NCI-H2029 (cell line): ENCODE measurements at places on chromosomes 13 and 19.

GRCh38 chr13:83219832-83220231 lies 662.4 kb downstream of the SLITRK1 start:
- no peak for DNase-seq

DNA sequence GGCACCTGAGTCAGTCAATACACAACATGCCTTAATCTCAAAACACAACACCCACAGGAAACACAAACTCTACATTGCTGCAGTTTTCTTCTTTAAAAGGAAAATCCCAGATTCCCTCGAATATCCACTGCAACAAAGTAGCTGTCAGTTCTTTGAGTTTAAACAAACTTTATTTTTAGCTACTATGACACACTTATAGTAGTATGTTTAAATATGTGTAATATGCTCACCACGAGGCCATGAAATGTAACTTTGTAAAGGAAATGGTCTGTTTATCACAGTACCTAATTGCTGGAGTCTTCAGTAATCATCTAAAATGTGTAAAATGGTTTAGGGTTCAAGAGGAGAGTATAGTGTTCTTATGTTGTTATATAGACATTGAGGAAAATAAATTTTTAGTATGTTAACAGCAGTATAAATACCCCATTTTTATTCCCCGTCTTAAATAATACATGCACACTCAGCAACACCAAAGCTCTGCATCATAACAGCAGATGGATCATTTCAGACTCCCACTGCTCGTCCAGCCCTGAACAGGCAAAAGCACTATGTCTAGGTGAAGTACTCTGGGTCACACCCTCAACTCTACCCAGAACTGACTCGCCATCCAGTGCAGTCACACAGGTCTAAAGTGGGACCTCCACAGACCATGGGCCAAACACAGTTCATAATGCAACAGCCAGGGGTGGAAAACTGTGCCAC lies 20.6 kb downstream of the TUBGCP3 start:
- no peak for DNase-seq

DNA sequence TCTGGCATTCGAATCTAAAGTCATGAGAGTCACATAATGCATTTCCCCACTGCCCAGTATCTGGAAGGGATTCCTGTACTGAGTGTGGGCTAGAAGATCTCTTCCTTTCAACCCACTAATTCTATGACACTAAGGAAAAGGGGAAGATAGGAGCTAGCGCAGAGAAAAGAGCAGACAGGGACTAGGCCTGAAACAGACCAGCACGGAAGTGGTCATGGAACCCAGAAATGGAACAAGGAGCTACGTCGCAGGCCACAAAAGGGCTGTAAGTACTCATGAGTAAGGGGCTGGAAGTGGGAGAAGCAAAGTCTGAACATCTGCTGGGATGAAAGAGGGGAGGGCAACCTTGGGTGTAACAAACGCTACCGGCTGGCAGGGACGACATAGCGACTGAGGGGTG lies 8.6 kb downstream of the ABCC4 start:
- no peak for DNase-seq

- peak; percentile 48 for DNase-seq
Measured at GRCh38 chr19:16888629-16889365, at the start of gene F2RL3. TSS of gene F2RL3 (plus strand) at chr19:16888999. CDS start at chr19:16889190, 191 bp downstream.

- DNase-seq = no peak
Measured at GRCh38 chr19:1366296-1366695, 17.4 kb upstream of the NDUFS7 start.

DNA sequence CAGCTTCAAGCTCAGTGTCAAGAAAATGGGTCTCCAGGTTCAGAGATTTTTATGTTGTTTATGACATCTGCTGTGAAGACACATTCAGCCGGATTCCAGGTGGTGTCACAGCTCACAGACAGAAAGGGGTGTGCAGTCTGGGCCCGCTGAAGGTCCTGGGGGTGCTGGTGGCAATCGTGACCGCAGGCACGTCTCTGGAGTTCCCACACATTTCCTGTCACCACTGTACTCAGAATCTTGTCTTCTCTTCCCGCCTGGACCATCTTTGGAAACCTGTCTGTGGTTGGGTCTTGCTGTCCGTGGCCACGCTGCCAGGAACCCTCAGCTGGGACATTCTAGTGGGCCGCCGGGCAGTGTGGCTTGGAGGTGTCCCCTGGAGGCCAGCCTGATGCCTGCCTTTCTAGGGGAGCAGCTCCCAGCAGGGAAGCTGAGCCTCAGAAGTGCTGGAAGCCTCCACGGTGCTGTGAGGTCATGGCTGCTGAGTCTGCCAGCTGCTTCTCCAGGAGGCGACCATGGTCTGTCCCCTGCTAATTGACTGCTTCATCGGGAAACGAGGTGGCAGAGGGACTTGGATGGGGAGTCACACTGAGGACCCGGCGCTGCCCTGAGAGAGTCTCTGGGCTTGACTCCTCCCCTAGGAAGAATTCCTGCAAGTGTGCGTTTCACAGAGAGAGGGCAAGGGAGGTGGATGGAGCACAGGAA lies 3.7 kb downstream of the TEX29 start:
- no peak for DNase-seq

DNA sequence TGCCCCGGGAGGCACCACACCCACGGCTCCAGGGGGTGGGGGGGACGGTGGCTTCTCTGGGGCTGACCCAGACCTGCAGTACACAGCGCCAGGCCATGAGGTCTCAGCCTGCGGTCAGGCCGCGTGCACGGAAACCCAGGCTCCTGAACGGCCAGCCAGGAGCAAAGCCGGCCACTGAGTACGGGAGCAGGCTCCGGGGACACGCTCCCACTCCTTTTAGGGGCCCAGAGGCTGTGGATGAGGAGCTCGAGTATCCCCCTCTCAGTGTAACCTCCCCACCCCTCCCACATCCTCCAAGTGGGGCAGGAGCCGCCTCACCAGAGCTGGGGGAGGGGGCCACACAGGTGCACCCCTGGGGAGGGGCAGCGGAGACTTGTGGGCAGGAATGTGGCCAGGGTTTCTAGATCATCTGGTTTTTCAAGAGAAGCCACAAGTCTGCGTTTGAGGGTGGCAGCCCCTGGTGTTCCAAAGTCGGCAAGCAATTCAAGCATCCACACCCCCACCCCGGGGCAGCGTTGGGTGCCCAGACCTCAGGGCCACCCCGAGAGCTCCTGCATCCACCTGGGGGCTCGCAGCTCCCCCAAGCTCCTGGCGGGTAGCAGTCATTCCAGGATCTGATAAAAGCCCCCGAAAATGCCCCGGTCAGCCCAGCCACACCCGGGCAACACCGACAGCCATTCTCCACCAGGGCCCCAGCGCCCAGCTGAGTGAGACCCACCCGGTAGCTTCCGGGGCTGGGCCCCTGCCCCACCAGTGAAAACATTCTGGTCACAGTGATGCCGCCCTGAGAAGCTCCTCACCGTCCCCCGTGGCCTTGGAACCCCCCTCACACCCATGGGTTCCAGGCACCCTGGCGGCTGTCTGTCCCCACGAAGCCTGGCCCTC lies 6.1 kb downstream of the SBNO2 start:
- no peak for DNase-seq

GRCh38 chr13:100594731-100595130 lies 6.1 kb upstream of the GGACT start:
- no peak for DNase-seq

- DNase-seq = no peak
Measured at GRCh38 chr19:20171285-20171684, 4.3 kb downstream of the ZNF486 start.

GRCh38 chr19:31154021-31154420 lies 195.2 kb downstream of the TSHZ3 start:
- DNase-seq = no peak

GRCh38 chr19:2602391-2603181 lies 99.9 kb downstream of the GNG7 start:
- no peak for DNase-seq

GRCh38 chr13:59679254-59679653 lies 484.5 kb downstream of the DIAPH3 start:
- DNase-seq = no peak

DNA sequence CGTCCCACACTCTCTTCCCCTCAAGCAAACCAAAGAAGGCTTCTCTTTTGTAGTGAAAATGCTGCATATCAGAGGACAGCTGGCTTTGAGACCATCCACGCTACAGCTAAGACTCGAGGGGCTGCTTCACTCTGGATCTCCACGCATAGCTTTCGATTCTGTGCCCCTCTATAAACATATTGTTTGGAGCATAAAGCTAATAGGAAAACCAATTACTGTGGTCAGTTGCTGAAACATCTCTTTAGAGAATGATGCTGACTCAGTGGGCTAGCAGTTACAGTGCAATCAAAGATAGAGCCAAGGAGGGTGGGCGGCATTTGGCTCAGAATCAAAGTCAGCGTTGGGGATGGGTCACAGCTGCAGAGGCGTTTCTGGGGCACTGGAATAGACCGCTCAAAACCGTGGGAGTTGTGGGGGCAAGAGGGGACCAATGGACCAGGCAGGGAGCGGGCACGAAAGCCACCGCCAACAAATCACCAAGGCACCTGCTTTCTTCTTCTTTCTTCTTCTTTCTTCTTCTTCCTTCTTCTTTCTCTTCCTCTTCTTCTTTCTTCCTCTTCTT lies 76.7 kb downstream of the RASL11A start:
- DNase-seq = no peak

DNA sequence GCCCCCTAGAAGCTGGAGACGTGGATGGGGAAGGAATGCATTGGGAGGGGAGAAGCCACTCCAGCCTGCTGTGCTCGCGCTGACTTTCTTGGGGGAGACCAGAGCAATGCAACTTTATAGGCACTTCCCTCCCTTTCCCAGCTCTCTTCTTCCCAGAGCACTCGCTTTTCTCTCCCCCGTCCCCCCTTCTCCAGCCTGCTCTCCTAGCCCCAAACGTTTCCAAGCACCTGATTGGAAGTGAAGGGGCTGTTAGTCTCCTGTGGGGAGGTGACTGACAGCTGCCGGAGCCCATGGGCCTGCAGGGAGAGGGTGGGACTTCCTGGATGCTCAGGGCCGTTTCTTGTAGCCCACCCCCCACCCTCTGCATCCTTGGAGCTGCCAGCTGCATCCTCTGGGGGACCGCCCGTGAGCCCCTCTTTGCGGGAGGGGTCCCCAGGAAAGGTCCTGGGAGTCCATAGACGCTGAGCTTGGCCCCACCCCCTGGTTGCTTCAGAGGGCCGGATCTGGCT lies 2.5 kb downstream of the HDGFL2 start:
- DNase-seq = no peak

DNA sequence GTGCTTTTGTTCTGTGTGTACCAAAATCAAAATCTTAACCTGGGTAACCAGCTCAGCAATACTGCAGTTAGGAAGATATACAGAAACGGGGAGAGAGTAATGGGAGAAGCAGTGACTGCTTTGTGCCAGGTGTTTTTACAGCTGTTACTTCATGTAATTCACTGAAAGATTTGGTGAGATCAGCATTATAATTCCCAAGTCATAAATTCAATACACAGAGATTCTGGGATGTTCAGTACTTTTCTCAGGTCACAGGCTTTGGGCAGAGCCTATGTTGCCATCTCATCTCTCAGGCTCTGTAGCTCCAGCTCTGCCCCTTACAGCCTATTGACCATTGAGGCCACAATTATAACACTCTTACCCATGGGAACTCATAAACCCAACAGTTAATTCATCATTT lies 138.5 kb downstream of the ZAR1L start:
- no peak for DNase-seq

- no peak for DNase-seq
Measured at GRCh38 chr19:38290631-38291147, 13.4 kb upstream of the C19orf33 start.

- DNase-seq = no peak
Measured at GRCh38 chr19:31913103-31913661, 432.2 kb upstream of the ZNF507 start.
